ENCODE measurements at places on chromosomes 16 and 17.

DNA sequence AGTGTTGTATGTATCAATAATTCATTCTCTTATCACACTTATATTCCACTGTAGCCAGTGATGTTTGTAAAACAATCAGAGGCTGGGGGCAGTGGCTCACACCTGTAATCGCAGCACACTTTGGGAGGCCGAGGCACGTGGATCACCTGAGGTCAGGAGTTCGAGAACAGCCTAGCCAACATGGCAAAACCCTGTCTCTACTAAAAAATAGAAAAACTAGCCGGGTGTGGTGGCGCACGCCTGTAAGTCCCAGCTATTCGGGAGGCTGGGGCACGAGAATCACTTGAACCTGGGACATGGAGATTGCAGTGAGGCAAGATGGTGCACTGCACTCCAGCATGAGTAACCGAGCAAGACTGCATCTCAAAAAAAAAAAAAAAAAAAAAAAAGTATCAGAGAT lies 217.0 kb downstream of the CPPED1 start:
- H3K36me3 ChIP-seq = no peaks in the 10 kb centered on the region
- DNase-seq = no peak
- no peak overlapping the region for H3K27ac ChIP-seq

GRCh38 chr16:10597187-10597601 lies 16.8 kb upstream of the EMP2 start:
- no peak overlapping the region for H3K27ac ChIP-seq
- H3K4me3 ChIP-seq = no peak overlapping the region
- no peaks in the 10 kb centered on the region for H3K27me3 ChIP-seq
- peaks cover 7% of the 10 kb centered on the region for H3K4me1 ChIP-seq
- no peaks in the 10 kb centered on the region for H3K36me3 ChIP-seq

DNA sequence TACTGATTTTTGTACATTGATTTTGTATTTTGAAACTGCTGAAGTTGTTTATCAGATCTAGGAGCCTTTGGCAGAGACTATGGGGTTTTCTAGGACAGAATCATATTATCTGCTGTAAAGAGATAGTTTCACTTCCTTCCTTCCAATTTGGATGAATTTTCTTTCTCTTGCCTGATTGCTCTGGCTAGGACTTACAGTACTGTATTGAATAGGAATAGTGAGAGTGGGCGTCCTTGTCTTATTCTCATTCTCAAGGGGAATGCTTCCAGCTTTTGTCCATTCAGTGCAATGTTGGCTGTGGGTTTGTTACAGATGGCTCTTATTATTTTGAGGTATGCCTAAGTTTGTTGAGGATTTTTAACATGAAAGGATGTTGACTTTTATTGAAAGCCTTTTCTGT lies 290.1 kb downstream of the MAP2K4 start:
- H3K27me3 ChIP-seq = no peaks in the 10 kb centered on the region
- no peak overlapping the region for H3K27ac ChIP-seq
- no peak for DNase-seq
- H3K4me1 ChIP-seq = no peaks in the 10 kb centered on the region

DNA sequence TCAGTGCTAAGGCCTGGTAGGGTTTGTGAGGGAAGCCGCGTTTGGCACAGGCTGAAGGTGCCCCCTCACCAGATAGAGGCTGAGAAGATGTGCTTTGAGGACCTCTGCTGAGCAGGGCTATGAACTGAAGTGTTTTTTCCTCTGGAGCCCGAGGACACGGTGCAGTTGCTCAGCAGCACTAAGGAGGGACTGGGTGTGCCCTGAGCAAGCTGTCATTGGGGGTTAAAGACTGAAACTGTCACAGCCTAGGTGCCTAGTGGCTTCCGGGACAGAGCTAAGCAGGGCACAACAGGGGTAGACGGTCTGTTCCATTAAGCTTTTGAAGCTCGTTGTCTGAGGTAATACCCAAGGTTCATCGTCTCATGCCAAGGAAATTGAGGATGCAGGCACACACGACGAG lies 24.8 kb upstream of the ASGR2 start:
- H3K36me3 ChIP-seq = no peaks in the 10 kb centered on the region
- H3K4me3 ChIP-seq = no peak overlapping the region
- H3K27me3 ChIP-seq = peaks cover 10% of the 10 kb centered on the region
- DNase-seq = no peak

Data from lung (tissue), 17 donors.